ENCODE measurements at places on chromosomes 13 and 19.

DNA sequence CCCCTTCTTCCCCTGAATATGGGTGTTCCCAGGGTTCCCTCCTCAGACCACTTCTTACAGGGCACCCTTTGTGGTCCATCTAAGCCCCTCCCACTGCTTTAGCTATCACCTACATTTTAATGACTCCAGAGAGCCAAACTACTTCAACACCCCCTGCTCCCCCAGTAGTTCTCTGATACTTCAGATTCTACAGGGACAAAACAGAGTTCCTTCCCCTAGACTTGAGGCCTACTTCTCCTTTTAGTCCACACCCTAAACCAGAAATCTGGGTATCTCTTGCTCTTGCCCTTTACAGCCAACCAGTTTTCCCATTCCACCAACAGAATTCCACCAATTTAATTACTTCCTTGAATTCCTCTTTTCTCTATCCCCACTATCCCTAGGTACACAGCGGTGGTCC lies 107.2 kb downstream of the KCNRG start:
- peaks cover 48% of the 10 kb centered on the region for H3K27me3 ChIP-seq
- H3K4me3 ChIP-seq, result no peak overlapping the region
- H3K36me3 ChIP-seq, result no peaks in the 10 kb centered on the region
- peaks cover 23% of the 10 kb centered on the region for H3K4me1 ChIP-seq
- no peak for DNase-seq

GRCh38 chr19:15191982-15192381 lies 8.8 kb downstream of the NOTCH3 start:
- DNase-seq, result no peak
- no peak overlapping the region for H3K27ac ChIP-seq
- peaks cover 11% of the 10 kb centered on the region for H3K4me1 ChIP-seq
- no peak overlapping the region for H3K4me3 ChIP-seq

DNA sequence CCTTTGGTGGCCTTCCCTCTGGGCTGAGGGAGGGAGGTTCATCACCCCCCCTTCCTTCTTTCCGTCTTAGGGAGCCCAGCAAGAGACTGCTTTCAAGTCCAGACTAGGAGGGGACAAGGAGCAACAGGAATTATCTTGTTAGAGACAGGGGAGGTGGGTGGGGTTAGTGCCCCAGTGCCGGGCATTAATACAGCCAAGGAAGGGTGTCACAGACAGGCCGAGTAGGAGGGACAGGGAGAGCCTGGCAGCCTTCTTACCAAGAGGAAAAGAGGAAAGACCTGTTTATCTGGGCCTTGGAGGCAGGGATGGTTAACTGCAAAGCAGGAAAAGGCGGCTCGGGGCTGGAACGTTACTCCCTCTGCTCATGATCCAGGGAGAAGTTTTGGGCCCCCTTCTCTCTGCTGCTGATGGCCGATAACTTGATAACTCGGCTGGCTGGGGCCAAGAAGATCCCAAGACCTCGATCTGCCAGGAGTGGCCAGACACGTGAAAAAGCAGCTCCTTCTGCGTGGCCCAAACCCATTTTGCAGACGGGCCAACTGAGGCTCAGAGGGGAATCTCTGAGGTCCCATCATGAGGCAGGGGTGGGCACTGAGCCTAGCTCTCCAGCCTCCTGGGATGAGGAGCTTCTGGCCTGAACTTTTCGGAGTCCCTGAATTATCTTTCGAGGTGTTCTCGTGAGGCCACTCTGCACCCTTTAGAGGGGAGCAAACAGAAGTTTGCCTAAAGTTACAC lies 79.3 kb downstream of the PTPRS start:
- no peak for DNase-seq
- H3K27me3 ChIP-seq, result no peaks in the 10 kb centered on the region
- H3K4me1 ChIP-seq, result peaks cover 8% of the 10 kb centered on the region

- H3K27me3 ChIP-seq, result no peaks in the 10 kb centered on the region
- peak overlapping the region; percentile 73 for H3K27ac ChIP-seq
- DNase-seq, result no peak
- H3K36me3 ChIP-seq, result peaks cover 16% of the 10 kb centered on the region
- H3K4me1 ChIP-seq, result peaks cover 13% of the 10 kb centered on the region
- H3K4me3 ChIP-seq, result no peak overlapping the region
Observed at GRCh38 chr19:33039815-33040214, 24.9 kb downstream of the RHPN2 start.

- no peak overlapping the region for H3K4me3 ChIP-seq
- no peaks in the 10 kb centered on the region for H3K27me3 ChIP-seq
- H3K27ac ChIP-seq, result no peak overlapping the region
- H3K4me1 ChIP-seq, result peaks cover 18% of the 10 kb centered on the region
Observed at GRCh38 chr19:23281663-23282276, 31.6 kb upstream of the ZNF724 start.

GRCh38 chr13:74570046-74570445 lies 435.8 kb upstream of the KLF12 start:
- DNase-seq, result no peak
- peaks cover 8% of the 10 kb centered on the region for H3K27me3 ChIP-seq
- no peak overlapping the region for H3K4me3 ChIP-seq
- H3K27ac ChIP-seq, result no peak overlapping the region
- no peaks in the 10 kb centered on the region for H3K36me3 ChIP-seq
- peaks cover 9% of the 10 kb centered on the region for H3K4me1 ChIP-seq

DNA sequence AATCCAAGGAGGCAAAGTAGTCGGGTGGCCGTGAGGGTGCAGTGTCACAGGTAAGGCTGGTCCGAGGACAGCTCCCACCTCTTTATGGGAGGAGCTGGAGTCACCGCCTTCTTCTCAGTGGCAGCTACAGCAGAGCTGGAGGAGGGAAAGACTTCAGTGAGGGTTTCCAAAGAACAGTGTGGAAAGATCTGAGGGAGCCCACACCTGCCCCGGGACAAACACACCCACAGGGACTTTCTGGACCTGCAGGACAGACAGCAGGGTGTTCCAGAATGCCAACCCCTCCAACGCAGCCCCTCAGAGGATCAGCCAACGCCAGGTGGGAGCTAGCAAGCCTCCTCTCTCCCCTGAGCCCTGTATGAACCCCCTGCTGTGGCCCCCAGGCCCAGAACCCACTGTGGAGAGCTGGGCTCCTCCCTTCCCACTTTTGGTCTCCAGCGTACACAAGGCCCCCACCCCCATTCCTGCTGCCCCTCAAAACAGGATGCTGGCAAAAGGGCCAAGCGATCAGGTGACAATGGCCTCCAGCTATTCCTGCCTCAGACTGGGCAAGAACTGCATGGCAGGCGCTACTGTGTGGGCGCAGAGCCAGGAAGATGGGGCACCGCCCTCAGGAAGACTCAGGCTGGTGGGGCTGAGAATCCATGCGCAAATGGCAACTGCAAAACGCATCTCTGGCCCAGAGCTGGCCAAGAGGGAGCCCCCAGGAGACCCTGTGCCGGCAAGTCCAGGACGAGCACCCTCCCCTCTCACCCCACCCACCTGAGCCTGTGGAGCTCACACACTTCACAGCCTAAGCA lies 3.5 kb upstream of the CD320 start:
- no peak overlapping the region for H3K27ac ChIP-seq
- H3K36me3 ChIP-seq, result peaks cover 12% of the 10 kb centered on the region
- H3K4me3 ChIP-seq, result no peak overlapping the region
- peaks cover 17% of the 10 kb centered on the region for H3K4me1 ChIP-seq

GRCh38 chr13:32164622-32165268 lies 133.2 kb downstream of the FRY start:
- DNase-seq, result no peak
- H3K27me3 ChIP-seq, result no peaks in the 10 kb centered on the region
- no peak overlapping the region for H3K27ac ChIP-seq

GRCh38 chr19:17497149-17497798 lies 14.2 kb upstream of the PGLS start:
- no peak overlapping the region for H3K27ac ChIP-seq
- DNase-seq, result no peak
- peaks cover 12% of the 10 kb centered on the region for H3K4me1 ChIP-seq
- no peaks in the 10 kb centered on the region for H3K27me3 ChIP-seq
- no peak overlapping the region for H3K4me3 ChIP-seq
- H3K36me3 ChIP-seq, result peaks cover 5% of the 10 kb centered on the region

DNA sequence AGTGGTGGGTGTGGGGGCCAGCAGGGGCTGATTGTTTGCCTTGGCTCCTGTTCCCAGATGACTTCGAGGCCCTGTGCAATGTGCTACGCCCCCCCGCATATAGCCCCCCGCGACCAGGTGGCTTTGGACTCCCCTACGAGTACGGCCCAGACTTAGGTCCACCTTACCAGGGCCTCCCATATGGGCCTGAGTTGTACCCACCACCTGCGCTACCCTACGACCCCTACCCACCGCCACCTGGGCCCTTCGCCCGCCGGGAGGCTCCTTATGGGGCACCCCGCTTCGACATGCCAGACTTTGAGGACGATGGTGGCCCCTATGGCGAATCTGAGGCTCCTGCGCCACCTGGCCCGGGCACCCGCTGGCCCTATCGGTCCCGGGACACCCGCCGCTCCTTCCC lies 25.7 kb downstream of the LTBP4 start:
- H3K27me3 ChIP-seq, result no peaks in the 10 kb centered on the region
- H3K36me3 ChIP-seq, result peaks cover 30% of the 10 kb centered on the region
- peaks cover 28% of the 10 kb centered on the region for H3K4me1 ChIP-seq
- no peak overlapping the region for H3K27ac ChIP-seq

GRCh38 chr13:27508802-27509201 lies 58.4 kb upstream of the MTIF3 start:
- no peak overlapping the region for H3K27ac ChIP-seq
- no peak for DNase-seq
- H3K27me3 ChIP-seq, result peaks cover 67% of the 10 kb centered on the region

GRCh38 chr13:20787180-20787579 lies 13.4 kb upstream of the EEF1AKMT1 start:
- H3K4me1 ChIP-seq, result no peaks in the 10 kb centered on the region
- DNase-seq, result no peak
- no peak overlapping the region for H3K4me3 ChIP-seq
- peaks cover 25% of the 10 kb centered on the region for H3K36me3 ChIP-seq
- no peaks in the 10 kb centered on the region for H3K27me3 ChIP-seq

GRCh38 chr19:51546107-51546649 lies 14.7 kb upstream of the SIGLEC6 start:
- H3K4me1 ChIP-seq, result no peaks in the 10 kb centered on the region
- no peak overlapping the region for H3K4me3 ChIP-seq
- DNase-seq, result no peak
- H3K27ac ChIP-seq, result no peak overlapping the region
- H3K27me3 ChIP-seq, result no peaks in the 10 kb centered on the region

- peaks cover 22% of the 10 kb centered on the region for H3K4me1 ChIP-seq
- H3K27ac ChIP-seq, result peak overlapping the region; percentile 91
- peak overlapping the region; percentile 47 for H3K4me3 ChIP-seq
- no peaks in the 10 kb centered on the region for H3K27me3 ChIP-seq
- peaks cover 8% of the 10 kb centered on the region for H3K36me3 ChIP-seq
Observed at GRCh38 chr19:49679771-49680413, 2.8 kb downstream of the PRMT1 start.

DNA sequence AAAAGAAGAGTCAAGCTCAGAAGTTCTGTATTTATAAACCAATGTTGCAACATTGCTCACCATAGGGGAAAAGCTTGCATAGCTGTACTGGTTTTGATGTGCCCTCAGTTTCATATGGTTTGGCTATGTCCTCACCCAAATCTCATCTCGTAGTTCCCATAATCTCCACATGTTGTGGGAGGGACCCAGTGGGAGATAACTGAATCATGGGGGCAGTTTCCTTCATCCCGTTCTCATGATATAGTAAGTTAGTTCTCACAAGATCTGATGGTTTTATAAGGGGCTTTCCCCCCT lies 73.9 kb downstream of the TNFRSF19 start:
- H3K4me1 ChIP-seq, result peaks cover 29% of the 10 kb centered on the region
- H3K27ac ChIP-seq, result peak overlapping the region; percentile 86
- no peak for DNase-seq
- no peak overlapping the region for H3K4me3 ChIP-seq
- H3K36me3 ChIP-seq, result peaks cover 23% of the 10 kb centered on the region
- no peaks in the 10 kb centered on the region for H3K27me3 ChIP-seq

- DNase-seq, result no peak
- H3K4me1 ChIP-seq, result peaks cover 33% of the 10 kb centered on the region
- no peaks in the 10 kb centered on the region for H3K27me3 ChIP-seq
- H3K4me3 ChIP-seq, result no peak overlapping the region
- peaks cover 4% of the 10 kb centered on the region for H3K36me3 ChIP-seq
Observed at GRCh38 chr13:40399756-40400155, 266.7 kb downstream of the FOXO1 start.

GRCh38 chr13:101415358-101416174 lies 742 bp downstream of the NALCN start:
- no peak overlapping the region for H3K27ac ChIP-seq
- peak overlapping the region; percentile 60 for H3K4me3 ChIP-seq
- peaks cover 22% of the 10 kb centered on the region for H3K4me1 ChIP-seq
- no peaks in the 10 kb centered on the region for H3K36me3 ChIP-seq
- no peak for DNase-seq
- H3K27me3 ChIP-seq, result peaks cover 45% of the 10 kb centered on the region

DNA sequence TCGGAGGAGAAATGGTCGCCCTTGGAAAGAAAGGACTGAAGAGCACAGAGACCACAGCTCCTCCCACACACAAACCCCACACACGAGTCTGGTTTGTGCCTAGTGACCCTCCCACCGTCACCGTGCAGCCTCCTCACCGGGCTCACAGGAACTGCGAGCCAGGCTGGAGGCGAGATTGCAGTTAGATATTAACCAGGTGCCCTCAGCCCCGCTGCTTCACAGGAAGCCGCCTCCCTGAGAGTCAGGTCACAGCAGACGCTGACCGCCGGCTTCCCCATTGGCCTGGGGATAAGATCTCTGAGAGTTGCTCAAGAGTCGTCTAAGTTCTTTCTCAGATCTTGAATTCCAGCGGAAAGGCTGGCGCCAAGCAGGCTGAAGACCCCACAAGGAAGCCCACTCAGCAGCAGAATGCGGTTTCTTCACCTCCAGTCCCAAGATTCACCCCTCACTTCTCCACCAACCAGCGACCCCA lies 870 bp downstream of the ZNF44 start:
- H3K27me3 ChIP-seq, result no peaks in the 10 kb centered on the region
- H3K4me1 ChIP-seq, result peaks cover 17% of the 10 kb centered on the region

DNA sequence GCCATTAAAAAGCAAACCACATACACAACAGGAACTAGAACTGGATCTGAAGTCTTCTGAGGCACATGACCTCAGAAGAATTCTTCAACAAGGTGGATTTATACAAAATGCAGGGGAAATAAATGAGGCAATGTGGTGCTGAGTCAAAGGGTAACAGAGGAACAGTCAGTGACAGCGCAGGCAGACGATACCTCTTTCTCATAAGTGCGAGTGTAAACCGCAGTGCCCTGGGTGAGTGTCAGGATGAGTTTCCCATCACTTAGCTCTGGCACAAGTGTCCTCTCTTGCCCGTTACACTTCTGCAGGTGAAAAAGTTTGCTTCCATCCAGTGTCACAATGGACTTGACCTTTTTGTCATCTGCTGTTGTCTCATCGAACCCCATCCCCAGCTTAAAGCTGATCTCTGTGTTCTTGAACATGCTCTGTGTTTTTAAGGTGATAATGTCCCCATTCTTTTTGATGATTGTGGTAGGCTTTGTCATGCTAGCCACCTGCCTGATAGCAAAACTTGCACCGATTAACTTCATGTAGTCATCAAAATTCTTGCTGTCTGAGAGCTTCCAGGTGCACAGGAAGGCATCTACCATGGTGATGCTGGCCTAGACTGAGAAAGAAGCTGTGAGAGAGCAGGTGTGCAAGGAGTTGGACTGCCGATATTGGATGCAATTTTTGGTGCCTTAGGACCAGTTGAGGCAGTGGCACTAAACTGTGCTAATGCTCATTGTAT lies 97.3 kb downstream of the AKAP11 start:
- peaks cover 7% of the 10 kb centered on the region for H3K27me3 ChIP-seq
- H3K27ac ChIP-seq, result no peak overlapping the region
- no peak for DNase-seq
- H3K36me3 ChIP-seq, result no peaks in the 10 kb centered on the region

GRCh38 chr19:19943848-19944582 lies 43.3 kb downstream of the ZNF93 start:
- H3K4me1 ChIP-seq, result no peaks in the 10 kb centered on the region
- H3K36me3 ChIP-seq, result peaks cover 4% of the 10 kb centered on the region
- no peak for DNase-seq
- H3K27me3 ChIP-seq, result no peaks in the 10 kb centered on the region
